ENCODE measurements at places on chromosomes 11 and 22.

- no peak for DNase-seq
These were observed 143.0 kb downstream of the APIP start for GRCh38 chr11:34773211-34773610.

- DNase-seq = no peak
These were observed 165.5 kb upstream of the C11orf58 start for GRCh38 chr11:16572945-16573344.

GRCh38 chr11:10032935-10033334, 261.1 kb downstream of the SBF2 start:
- no peak for DNase-seq

GRCh38 chr11:111347723-111348115, 31.4 kb downstream of the POU2AF1 start:
- DNase-seq = no peak

DNA sequence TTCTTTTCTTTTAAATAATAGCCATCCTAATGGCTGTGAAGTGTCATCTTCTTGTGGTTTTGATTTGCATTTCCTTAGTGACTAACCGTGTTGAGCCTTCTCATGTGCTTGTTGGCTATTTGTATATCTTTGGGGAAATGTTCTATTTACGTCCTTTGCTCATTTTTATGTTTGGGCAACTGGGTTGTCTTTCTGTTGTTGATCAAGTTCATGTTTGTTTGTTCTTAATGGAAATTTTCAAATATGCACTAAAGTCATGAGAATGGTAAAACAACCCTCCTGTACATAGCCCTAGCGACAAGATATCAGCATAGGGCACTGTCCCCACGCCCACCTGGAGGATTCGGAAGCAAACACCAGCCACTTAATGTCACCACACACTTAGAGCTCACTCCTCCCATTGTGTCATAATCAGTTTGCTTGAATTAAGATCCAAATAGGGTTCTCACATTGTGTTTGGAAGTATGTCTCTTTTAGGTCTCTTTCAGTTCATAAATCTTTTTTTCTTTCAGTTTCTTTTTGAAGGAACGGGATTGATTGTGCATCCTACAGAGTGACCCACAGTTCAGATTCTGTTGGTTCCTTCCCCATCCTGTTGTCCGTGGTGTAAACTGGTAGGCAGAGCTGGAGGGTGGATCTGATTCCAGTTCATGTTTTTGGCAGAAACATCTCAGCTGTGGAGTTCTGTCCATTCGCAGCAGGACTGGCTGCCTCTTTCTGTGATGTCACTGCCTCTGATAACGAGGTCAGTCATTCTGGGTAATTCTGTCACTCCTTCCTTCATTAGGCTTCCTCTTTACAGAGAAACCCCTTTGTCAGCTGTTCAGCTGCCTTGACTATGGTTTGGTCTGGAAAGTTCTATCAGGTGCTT, 26.4 kb upstream of the ADORA2A start:
- DNase-seq = no peak

DNA sequence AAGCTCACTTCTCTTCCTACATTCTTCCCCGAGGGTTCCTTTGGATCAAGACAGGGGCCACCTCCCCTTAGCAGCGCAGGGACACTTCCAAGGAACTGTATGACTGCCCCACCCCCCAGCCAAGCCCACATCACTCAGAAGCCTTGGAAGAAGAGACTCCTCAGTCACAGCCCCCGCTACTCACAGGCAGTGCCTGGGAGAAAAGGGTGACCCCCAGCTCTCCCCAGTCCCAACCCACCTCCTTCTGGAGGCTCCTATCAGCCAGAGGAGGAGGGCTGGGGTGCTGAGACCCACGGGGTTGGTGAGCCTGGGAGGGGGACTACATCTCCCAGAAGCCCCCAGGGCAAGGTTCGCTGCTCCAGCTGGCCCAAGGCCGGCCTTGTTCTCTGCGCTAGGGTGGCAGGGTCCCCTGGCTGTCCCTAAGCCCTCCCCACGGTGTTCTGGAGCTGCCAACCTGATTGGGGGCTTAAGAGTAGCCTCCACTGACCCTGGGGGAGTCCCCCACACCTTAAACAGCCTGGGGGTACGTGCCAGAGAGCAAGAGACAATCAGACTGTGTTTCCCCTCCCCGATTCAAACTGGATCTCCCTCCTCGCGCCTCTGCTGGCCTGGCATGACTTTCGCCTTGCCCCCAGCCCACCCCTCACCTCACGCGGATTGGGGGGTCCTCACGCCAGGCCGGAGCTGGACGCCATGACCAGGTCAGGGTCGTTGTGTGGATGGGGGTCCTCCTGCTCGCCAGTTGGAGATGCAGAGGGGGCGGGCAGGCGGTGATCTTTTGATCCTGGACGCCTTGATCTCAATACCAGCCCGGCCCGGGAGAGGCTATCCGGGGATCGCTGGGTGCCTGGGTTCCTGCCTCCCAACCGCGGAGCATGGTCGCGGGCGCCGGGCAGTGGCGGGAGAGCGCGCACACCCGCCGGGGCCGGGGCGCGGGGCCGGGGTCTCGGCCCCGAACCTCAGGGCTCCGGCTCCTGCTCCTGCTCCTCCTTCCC, 838 bp downstream of the BCL9L start:
- no peak for DNase-seq

DNA sequence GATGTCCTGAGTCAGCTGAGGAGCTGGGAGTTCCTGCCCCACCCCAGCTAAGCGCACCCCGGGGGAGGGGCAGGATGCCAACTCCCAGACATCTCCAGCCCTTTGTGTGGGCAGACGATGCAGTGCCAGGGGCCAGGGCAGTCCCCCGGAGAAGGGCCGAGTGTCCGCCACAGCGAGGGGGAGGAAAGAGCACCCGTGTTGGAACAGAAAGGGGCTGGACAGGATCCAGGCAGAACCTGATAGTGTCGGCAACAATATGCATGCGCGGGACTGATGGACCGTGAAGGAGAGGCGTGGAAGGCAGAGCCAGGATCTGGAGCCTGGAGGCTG, 1434.7 kb downstream of the BRD1 start:
- no peak for DNase-seq
